ENCODE measurements at places on chromosomes 6 and 20.

- no peak for DNase-seq
Observed at GRCh38 chr6:128491610-128492206, 28.7 kb downstream of the PTPRK start.

- DNase-seq: no peak
Observed at GRCh38 chr6:148242180-148242579, 100.5 kb upstream of the SASH1 start.

- no peak for DNase-seq
Observed at GRCh38 chr6:132687306-132687705, 26.5 kb downstream of the VNN1 start.

DNA sequence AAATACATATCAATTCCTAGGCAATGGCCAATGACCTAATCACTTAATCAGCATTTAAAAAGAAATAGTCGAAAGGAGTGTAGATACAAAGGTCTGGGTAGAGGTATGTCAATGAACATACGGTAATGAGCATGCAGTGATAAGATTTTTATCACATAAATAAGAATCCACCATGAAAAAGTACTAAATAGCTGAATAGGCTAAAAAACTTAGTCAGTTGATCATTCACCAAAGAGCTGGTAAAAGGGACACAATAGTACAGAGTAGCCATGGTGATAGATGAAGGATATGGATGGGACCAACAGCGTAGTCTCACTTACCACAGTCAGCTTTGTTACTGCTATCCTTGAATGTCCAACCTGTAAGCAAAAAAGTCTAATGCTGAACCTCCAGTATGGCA lies 1018.6 kb upstream of the EYS start:
- no peak for DNase-seq

DNA sequence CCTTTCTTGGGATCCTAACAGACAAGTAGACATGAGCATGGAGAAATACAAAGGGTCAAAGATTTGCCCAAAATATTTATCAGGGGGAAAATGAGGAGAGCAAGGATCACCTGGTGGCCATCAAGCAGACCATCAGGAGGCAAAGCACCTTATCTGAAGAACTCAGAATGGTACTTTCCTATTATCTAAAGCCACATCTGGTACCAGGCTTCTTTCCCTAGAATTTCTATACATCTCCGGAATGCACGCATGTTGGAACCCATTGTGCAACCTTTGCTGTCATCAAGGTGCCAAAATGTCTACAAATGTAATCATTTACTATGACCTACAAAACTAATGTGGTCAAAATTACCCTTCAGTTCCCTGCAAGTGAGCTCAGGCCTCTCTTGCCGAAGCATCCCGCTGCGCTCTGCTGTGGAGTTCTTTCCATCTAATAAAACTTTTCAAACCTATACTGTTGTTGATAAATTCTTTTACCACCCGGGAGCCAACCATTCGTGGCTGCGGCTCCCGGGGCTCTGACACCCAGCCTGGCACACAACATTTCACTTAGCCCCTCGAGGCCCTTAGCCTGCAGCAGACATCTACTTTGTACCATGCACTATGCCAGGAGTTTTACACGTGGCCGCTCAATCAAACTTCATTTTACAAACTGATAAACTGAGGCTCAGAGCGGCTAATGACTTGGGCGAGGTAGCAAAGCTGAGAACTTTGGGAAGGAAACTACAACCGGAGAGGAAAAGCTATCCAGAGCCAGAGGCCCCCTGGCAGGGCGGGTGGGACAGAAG lies 3.8 kb upstream of the CPXM1 start:
- DNase-seq: no peak

GRCh38 chr6:151498327-151498726 lies 4.5 kb downstream of the CCDC170 start:
- no peak for DNase-seq

DNA sequence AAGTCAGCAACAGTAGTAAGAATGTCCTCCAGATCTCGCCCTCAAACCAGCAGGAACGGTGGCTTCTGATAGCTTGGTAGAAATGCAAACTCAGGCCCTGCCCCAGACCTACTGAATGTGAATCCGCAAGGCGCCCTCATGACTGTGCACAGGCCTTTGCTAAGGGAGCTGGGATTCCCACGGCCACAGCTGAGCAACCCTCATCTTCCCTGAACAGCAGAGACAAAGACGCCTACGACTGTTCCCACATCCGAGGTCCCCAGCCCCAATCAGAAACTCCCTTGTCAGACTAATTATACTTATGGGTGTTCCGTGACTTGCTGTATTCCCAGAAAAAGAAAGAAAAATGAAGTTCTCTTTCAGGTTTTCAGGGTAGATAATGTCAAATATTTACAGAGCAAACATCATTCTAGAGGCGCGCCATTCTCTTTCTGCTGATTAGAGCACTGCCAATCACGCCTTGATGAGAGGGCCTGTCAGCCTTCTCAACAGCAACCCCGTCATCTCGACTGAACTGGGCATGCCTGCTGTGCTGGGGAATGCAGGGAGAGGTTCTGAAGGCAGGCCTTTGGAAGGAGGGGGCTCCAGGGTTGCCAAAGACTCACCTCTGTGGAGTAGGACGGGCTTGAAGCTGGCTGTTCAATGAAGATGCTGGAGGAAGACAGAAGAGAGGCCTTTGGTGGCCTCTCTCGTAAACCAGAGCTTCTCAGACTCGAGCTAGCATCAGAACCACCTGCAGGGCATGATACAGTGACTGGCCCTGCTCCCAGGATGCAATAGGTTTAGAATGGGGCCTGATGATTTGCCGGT lies 79.9 kb downstream of the ZNF217 start:
- no peak for DNase-seq

GRCh38 chr6:168037856-168038255 lies 40.4 kb downstream of the KIF25 start:
- DNase-seq: no peak

GRCh38 chr6:28322661-28323060 lies 13.3 kb downstream of the ZSCAN31 start:
- no peak for DNase-seq

DNA sequence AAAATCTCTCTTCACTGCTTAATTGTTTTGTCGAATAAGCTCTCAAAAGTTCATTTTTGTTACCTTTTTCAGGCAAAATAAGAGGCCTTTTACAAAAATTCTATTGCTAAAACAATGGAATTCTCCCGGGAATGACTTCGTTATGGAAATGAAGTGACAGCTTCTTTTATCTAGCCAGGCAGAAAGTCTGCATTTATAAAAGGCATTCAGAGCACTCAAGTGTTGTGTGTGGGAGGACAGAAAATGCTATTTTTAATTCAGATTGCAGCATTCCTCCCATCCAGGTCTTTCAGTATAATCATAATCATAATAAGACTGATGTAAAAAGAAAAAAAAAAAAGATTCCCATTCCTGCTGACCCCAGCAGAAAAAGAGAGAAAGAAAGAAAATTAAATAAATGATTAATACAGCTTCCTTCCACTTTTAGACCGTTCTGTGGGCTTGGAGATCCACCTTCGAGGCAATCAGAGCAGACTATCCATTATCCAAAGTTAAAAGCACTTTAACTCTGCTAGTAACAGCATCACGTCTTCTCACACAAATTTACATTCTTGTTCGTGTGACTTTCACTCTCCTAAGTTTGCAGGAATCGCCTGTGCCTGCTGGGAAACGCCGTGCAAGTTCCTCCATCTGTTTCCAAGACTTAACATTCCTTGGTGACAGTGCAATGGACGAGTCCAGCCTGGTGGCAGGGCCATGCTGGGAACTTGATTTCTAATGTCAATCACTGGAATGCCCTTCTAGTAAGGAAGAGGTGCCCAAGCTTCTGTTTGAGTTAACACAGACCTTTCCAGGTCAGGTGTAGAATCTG lies 258.8 kb downstream of the GMPR start:
- no peak for DNase-seq

DNA sequence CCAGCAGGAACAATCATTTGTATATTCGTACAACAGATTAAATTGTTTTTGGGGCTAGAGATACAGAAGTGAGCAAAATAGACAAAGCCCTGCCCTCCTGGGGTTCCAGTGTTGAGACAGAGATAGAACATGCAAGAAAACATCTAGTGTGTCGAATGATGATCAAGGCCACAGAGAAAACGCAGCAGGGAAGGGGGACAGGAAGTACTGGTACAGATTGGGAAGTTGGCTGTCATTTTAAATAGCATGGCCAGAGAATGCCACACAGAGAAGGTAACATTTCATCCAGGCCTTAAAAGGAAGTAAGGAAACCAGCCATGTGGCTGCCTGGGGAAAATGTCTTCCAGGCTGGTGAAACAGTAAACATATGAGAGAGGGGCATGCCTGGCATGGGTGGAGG lies 202.6 kb upstream of the MYLIP start:
- DNase-seq: no peak

DNA sequence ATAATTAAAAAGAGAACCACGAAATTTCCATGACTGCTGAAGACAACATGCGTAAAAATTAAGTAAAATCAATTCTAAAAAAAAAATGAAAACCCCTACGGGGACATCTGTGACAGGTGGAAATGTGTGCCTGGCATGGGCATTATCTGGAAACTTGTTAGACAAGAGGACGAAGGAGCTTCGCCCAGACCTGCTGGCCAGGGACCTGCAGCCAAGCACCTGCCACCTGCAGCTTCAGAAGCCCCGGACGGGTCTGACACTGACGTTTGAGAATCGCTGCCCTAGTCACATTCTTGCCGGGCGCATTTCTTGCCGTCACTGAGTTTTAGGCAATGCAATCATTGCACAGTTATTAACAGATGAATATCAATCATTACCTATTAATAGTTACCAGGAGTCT lies 140.3 kb downstream of the SMOC2 start:
- no peak for DNase-seq

- DNase-seq: no peak
Observed at GRCh38 chr6:143680141-143680540, 2.4 kb downstream of the PHACTR2 start.

GRCh38 chr6:129908356-129908755 lies 47.2 kb upstream of the TMEM244 start:
- DNase-seq: no peak

GRCh38 chr20:33611106-33611505 lies 51.0 kb upstream of the C20orf144 start:
- no peak for DNase-seq

GRCh38 chr20:22226849-22227700 lies 357.3 kb downstream of the FOXA2 start:
- no peak for DNase-seq

- DNase-seq: no peak
Observed at GRCh38 chr6:125932451-125932795, 24.1 kb upstream of the HINT3 start.

DNA sequence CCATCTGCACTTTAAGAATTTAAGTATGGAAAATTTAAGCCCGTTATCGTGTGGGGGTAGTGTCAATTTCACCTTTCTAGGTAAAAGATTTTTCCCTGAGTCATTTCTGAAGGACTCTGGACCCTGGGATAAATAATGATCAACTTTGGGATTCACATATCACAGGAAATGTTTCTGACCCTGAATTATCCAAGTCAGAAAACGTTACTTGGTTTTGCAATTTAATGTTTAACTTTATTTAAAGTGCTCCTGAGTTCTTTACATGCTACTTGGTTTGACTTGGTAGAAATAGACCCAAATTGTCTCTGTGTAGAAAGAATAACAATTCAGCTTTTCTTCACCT lies 1.5 kb upstream of the SLC17A3 start:
- DNase-seq: no peak

GRCh38 chr6:44105993-44106740 lies 21.1 kb downstream of the MRPL14 start:
- no peak for DNase-seq

- DNase-seq: no peak
Observed at GRCh38 chr20:9258901-9259300, 190.0 kb downstream of the PLCB4 start.

DNA sequence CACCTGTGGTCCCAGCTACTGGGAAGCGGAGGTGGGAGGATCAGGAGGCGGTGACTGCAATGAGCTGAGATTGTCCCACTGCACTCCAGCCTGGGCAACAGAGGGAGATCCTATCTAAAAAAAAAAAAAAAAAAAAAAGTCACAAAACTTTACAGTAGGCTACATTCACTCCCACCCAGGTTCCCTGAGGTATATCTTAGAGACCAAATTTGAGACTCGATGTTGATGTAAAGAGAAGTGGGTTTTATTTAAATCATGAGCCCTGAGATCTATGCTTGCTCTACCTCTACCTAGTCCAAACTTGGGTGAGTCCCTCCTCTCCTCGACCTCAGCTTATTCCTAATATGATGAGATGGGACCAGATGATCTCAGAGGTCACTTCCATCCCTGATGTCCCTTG lies 8.8 kb upstream of the DEF6 start:
- DNase-seq: no peak

GRCh38 chr6:39007575-39007974 lies 41.0 kb upstream of the GLP1R start:
- DNase-seq: no peak

- DNase-seq: no peak
Observed at GRCh38 chr6:71537717-71538116, 249.1 kb downstream of the OGFRL1 start.

GRCh38 chr20:31560094-31560745 lies 44.9 kb upstream of the ID1 start:
- DNase-seq: peak; percentile 78

GRCh38 chr6:17277256-17277655 lies 3.9 kb upstream of the RBM24 start:
- DNase-seq: no peak

GRCh38 chr20:16455324-16455723 lies 117.9 kb downstream of the KIF16B start:
- DNase-seq: no peak

GRCh38 chr20:62834967-62835730 lies 18.3 kb downstream of the COL9A3 start:
- DNase-seq: no peak

DNA sequence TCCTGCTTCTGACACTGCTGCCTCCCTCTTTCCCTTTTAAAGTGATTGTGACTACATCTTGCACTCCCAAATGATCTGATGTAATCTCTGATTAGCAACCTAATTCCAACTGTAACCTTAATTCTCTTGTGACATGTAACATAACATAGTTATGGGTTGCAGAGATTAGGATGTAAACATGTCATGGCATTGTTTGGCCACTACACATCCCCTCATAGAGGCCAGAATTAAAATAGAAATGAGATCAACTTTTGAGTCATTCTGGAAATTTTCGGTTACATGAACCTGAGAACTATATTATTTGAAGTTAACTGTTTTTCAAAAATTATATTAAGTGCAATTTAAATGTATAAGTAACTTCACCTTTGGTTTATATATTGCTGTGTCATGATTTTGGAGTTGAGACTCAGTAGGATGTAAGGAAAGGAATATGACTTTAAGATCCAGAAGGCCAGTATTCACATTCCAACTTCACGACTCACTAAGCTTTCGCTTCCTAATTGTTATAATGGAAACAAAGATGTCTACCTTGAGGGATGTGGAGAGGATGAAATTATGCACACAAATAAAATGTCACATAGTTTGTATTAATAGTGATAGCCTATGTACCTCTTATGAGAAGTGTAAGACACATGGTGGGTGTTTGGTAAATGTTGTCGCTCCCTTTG lies 611.9 kb upstream of the MAP3K7 start:
- no peak for DNase-seq

- DNase-seq: no peak
Observed at GRCh38 chr6:158408552-158409130, 96.4 kb downstream of the TULP4 start.

DNA sequence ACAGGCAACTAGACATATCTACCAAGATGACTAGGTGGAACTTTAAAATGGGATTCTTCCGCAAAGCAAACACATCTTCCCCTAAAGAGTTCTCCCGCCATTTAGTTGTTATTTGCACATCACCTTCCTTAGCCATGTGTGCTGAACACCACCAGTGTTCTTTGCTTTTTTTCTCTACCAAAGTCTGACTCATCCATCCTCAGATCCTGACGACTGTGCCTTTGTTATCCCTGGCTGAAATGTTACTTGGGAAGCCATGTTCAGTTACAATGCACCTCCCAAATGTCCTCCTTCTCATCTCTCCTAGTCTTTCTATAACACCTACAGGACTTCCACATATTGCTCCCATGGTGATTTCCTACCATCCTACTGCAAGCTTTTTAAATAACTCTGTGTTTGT lies 593.5 kb upstream of the ARID1B start:
- DNase-seq: no peak
